Activated naive CD4-positive, alpha-beta T cell (primary cell): ENCODE measurements at places on chromosomes 7 and 10.

- DNase-seq = no peak
These were observed 17.4 kb downstream of the SLC13A4 start for GRCh38 chr7:135710417-135711138.

GRCh38 chr10:129792864-129793263 is 171.2 kb downstream of the EBF3 start:
- no peak for DNase-seq

DNA sequence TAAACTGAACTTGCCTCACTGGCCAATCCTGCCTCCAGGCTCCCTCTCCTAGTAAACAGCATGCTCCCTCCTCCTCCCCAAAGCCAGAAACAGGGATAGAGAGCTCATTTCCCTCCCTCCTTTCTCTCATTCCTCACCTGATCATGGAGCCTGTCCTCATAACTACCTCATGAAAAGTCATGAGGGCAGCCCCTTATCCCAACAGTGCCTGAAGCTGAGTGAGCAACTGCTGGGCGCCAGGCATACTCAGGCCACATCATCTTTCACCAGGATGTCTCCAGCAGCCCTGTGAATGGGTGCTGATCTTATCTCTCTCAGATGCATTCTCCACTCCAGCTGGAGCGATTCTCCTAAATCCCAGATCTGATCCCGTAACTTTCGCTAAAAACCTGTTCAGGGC is 307.2 kb downstream of the PRPF18 start:
- DNase-seq = no peak

DNA sequence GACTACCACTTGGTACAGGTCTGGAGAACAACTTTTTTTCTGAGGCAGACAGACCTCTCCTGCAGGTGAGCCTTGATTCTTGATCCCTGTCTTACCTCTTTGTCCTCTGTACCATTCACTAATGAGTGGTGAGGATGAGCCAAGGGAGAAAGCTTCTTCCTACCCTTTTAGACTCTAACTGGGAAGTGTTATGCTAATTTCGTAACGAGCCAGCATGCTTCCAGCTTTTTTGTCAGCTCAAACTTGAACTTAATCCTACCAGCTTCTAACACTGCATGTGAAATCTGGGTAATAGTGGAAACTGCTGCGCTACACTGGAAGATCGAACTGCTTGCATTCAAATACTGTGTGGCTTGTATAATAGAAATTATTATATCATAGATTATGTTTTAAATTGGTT is 87.0 kb downstream of the NEUROD6 start:
- no peak for DNase-seq

DNA sequence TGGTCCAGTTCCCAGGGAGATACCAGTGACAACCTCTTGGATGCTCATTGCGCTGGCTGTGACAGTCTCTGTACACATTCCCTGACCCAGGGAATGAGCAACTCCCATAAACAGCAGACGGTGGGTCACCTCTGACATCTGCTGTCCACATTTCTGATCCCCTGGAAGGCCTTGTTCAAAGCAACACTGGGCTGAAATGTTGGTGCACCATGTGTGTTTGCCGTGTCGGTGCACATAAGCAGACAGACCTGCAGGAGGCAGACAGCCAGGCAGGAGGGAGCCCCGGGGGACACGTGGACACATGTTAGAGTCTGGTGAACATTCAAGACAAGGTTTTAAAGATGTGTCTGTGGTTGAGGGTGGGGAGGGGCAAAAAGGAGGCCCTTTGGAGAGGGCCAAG is 254.9 kb downstream of the PLXNA4 start:
- no peak for DNase-seq

GRCh38 chr10:112137154-112137987 is 46.2 kb downstream of the GPAM start:
- peak; percentile 40 for DNase-seq

DNA sequence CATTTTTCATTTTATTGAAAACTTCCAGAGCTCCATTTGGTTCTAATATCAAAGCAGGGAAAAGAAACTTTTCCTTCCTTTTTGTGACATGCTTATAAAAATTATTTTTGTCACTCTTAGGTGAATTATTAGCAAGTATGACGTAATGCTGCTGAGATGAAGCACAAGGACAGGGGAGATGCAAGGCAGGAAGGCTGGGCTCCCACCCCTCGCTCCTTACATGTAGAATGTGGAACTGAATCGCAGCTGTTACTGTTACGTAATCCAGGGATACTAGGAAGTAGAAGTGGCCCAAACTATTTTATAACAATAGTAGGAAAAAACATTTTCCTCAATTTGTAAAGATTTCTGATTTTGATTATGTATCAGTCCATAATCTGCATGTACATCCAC is 17.1 kb upstream of the GTPBP4 start:
- DNase-seq = no peak

DNA sequence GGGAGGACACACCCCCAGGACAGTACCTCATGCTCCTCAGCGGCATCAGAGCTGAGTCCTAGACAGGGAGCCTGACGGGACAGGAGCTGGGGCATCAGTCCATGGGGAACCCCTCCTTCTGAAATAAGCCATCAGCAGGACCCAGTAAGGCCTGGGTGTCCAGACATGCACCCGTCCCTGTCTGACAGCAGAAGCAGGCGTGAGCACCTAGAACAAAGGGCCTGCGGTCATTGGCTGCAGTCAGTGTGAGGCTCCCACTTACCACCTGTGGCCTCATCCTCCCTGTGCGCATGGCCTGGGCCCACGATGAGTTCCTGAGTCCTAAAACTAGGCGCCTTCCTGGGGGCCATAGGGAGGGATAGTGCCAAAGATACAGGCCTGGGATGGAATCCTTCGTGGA is 484.7 kb downstream of the PTPRN2 start:
- no peak for DNase-seq

GRCh38 chr10:77505431-77506334 is 131.9 kb downstream of the KCNMA1 start:
- DNase-seq = no peak

GRCh38 chr7:48634116-48634632 is 290.2 kb upstream of the CDC14C start:
- no peak for DNase-seq

DNA sequence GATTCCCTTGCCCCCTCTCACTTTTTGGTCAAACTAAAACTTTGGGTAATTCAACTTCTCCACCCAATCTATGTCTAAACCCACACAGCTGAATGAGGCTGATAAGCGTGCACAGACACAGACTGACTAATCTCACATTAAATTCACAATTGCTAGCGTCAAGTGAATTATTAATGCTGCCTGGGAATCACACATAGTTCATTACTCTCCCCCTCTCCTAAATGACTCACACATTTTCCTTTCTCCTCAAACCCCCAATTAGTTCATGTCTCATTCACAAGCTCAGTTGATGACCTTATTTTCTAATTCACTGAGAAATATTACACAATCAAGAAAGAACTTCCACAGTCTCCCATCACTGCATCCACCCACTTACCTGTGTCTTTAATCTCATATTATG is 14.5 kb downstream of the KLF14 start:
- no peak for DNase-seq

GRCh38 chr7:69654849-69655707 is 56.8 kb downstream of the AUTS2 start:
- DNase-seq = no peak

DNA sequence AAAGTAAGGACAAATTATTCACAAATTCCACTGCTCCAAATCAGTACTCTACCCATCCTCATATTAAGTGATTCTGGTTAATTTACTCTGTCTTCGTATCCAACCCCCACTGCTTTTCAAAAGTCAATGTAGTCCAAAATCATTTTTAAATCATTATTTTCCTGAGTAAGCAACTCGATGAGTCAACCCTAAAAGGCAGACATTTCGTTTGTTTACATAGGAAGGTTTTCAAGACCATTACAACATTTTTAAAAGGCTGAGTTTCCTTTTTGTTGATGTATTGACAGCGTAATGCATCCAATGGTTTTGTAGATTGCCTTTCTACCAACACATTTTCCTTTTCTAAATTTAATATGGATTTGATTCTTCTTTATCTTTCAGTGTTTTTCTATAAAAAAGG is 523.0 kb upstream of the ANKRD30A start:
- DNase-seq = no peak

DNA sequence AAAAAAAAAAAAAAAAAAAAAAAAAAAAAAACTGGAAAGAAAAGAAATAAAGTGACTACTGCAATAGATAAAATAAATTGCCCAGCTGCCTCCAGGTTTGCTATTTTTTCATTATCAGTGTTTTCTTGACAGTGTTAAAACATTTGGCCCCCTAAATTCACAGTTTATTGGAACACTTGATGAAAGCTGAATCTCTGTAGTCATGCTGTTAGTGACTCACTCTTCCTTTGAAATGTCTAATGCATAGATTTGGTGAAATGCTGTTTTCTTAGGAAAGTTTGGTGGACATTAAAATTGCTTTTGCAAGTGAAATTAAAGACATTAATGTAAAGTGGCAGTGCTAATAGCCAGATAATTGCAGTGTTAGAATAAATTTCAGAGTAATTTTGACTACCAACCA is 785.2 kb downstream of the NRG3 start:
- no peak for DNase-seq

DNA sequence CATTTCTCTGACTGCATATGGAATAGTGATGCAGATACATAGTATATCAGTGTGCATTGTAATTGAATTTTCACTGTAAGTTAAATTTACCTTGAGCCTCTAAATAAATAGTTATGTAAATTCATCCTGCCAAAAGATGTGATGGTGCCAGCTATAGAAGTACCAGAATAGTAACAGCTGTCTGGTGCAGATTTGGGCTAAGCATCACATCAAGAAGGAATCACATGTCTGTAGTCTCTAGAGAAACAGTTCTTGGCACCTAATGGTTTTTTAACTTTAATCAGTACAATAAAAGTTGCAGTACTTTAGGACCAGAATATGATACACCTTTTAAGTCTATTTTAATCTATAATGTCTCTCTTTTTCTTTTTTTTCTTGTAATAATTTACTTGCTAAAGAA is 17.4 kb downstream of the PLEKHA1 start:
- no peak for DNase-seq

GRCh38 chr7:71746006-71746405 is 614.1 kb downstream of the GALNT17 start:
- no peak for DNase-seq

DNA sequence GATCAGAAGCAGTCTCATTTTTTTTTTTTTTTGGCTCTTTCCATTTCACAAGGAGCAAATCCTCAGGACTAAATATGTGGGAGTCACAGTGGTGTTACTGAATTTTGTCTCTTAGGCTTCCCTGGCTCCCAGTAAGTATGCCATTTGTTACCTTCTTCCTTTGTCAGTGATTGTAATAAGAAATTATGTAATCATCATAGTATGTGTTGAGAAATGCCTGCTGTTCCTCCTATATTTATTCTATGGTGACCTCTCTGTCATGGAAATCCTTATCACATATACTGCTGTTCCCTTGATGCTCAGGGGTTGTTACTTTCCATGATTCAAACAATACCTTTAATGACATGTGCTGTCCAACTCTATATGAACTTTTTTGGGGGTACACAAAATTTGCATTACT is 4.8 kb upstream of the OR9A4 start:
- DNase-seq = no peak

GRCh38 chr7:823649-824048 is 8.6 kb upstream of the SUN1 start:
- DNase-seq = no peak

DNA sequence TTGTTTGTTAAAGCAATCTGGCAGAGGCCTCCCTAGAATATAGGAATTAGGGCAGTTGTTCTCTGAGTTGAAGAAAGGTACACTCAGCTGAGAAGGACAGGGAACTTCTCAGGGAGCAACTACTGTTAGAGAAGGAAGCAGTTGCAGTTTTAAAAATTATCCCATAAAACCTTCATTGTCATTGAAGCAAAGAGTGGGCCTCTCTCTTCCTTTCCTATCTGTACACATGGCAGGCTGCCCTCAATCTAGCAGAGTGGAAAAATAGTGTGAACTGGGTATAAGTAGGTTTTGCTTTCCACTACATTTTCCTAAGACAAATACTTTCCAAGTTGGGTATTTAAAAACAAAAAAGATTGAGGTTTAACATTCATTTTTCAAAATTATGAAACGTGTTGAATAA is 236.7 kb upstream of the KLF14 start:
- DNase-seq = no peak

DNA sequence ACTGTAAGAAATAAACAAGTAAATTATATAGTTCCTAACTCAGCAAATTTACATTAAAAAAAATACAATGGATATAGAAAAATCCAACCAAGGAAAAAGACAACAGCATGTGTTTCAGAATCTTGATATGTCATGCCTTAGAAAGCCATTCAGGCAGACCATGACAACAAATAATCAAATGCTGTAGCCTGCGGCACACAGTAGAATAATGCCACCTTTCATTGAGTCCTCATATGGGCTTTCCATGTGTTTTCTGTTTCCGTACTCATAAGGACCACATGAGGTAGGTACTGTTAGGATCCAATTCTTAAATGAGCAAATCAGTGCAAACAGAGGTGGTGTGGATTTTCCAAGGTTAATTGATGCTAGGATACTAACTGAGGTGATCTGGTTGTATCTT is 138.6 kb downstream of the CUBN start:
- no peak for DNase-seq

DNA sequence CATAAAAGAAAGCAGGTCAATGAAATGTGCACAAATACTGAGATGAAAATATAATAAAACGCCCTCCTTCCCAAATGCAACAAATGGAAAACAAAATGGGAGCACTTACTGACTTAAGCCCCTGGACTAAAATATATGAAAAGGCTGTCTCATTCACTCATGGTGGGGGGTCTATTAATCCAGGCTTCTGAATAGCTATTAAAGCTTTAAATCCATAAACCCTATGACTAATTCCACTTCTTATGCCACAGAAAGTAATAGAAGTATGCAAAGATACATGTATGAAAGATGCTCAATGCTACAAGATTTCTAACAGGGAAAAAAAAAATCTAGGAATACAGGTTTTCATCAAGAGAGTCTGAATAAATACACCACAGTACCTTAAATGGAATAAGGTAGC is 20.5 kb downstream of the EIF3A start:
- DNase-seq = no peak

DNA sequence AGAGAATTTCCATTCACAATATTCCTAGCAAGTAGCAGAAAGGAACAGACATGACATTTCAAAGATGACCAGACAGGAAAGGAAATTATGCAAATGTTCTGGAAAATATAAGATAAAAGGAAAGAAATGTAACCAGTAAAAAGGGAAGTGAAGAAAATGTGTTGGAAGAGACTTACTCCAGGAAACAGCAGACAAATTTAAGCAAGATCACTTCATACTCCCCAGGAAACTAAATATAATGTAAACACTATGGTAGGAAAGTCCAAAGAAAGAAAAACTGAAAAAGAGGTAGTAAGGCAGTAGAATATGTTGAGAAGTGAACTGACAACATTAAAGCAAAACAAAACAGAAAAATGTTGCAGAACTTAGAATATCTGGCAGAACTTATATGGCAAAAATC is 6.4 kb upstream of the ST8SIA6 start:
- DNase-seq = no peak
